ENCODE measurements at places on chromosomes 11 and 22.

DNA sequence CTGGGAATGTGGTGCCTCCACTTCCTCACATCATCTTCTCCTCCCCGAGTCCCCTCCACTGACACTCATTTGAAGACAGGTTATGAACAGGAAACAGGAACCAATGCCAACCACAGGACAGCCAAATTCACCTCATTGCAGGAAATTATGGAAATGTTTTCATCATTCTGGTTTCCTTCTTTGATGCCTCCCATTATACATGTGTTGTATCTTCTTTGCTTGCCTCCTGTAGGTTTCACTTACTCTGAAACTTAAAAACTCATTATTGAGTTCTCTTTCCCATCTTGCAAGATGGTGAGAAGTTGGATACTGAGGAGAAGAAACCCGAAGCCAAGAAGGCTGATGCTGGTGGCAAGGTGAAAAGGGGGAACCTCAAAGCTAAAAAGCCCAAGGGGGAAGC is 108.5 kb downstream of the PHF21B start:
- no peak for DNase-seq

DNA sequence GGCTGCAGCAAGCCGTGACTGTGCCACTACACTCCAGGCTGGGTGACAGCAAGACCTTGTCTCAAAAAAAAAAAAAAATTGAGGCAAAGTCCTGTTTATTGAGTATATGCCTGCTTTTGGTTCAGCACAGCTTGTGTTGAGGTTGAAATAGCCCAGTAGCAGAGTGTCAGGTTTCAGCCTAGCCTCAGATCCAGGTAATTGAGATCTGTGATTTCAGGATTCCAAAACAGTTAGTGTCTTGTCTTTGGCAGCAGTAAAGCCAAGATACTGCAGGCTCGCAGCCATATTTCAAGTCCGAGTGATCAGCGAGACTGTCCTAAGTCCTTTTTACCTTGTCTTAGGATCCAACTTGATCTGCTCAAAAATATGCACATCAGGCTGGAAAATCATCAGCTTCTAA is 27.0 kb downstream of the CUL5 start:
- no peak for DNase-seq

GRCh38 chr11:84871116-84871515 is 756.0 kb downstream of the DLG2 start:
- no peak for DNase-seq

- no peak for DNase-seq
Measured at GRCh38 chr11:124839972-124840621, 25.1 kb upstream of the ROBO3 start.

- no peak for DNase-seq
Measured at GRCh38 chr11:126748100-126748791, 252.3 kb downstream of the KIRREL3 start.

- DNase-seq: no peak
Measured at GRCh38 chr11:128507936-128508335, 79.4 kb downstream of the ETS1 start.

DNA sequence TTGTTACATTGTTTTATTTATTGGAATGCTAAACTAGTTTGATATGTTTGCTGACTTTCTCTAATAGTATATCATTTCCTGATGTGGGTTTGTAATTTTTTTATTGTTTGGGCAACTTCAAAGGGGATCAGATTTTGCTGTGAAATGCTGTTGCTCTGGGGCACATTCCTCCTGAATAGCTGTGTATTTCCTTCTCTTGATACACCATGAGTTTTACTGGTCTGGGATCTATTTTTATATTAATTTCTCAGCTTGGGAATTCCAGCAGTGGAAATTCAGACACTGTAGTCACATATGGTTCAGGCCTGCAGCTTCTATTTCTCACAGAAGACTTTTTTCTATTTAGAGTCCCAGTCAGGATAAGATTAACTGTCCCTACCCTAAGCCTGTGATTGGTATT is 58.9 kb downstream of the RPUSD4 start:
- no peak for DNase-seq

DNA sequence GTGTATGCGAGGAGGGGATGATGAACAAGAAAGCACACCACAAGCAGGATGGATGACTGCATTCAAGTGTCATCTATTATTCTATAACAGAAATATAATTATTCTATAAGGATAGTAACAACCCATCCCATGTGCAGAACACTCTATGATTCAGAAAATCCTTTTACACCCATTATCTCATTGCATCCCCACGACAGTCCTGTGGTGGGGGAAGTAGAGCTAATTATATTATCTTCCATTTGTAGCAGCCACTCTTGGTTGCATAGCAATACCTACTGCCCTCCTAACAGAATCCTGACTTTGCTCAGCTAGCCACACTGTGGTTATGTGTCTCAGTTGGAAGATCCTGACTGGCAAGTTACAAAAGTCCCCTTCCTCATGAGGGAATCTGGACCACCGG is 406.5 kb upstream of the NARS2 start:
- no peak for DNase-seq

- no peak for DNase-seq
Measured at GRCh38 chr11:117511931-117512539, 184.4 kb downstream of the CEP164 start.

DNA sequence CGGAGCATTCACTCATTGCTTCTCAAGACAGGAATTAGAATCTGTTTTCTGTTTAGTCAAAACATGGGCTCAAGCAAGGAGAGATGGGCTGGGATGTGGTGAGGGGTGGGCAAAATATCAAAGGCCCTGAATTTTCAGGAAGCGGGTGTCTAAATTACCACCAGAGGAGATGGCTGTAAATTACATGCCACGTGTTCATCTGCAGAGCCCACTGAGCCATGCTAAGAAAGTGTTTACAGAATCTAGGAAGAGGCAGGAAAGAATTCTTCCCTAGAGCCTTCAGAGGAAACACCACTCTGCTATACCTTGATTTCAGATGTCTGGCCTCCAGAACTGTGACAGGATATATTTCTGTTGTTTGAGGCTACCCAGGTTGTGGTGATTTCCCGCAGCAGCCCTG is 46.1 kb downstream of the CLMP start:
- no peak for DNase-seq

- no peak for DNase-seq
Measured at GRCh38 chr22:16914006-16914405, 88.8 kb upstream of the XKR3 start.

DNA sequence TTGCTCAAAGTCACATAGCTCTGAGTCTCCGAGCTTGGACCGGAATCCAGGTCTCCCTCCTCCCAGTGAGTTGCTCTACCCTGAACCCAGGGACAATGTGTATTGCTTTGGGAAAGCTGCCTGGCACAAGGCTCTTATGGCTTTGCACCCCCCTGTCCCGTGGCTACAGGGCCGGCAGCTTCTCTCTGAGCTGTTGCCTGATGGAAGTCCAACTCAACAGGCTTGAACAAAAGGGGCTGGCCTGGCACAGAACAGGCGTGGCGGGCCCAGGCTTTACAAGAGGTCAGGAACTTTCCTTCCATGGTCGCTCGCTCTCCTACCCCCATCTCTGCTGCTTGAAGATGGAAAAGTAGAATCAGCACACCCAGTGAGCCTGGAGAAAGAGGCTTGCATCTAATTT is 34.3 kb downstream of the MYEOV start:
- DNase-seq: no peak

DNA sequence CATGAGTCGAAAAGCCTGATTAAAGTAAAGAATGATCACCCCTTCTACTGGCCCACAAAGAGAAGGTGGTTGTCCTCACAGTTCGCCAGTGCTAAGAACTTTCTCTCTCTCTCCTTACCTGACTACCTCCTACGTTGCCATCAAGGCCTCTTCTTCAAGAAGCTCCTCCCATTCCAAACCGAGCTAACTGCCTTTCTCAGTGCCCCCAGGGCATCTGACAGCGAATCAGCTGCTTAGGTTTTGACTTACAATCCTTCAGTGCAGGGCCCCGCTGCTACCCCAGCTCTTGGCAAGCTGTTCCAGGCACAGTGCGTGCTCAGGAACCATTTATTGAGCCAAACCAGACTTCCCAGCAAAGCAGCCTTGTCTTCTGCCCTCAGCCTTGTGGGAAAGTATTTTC is 5.8 kb downstream of the VSTM5 start:
- no peak for DNase-seq

DNA sequence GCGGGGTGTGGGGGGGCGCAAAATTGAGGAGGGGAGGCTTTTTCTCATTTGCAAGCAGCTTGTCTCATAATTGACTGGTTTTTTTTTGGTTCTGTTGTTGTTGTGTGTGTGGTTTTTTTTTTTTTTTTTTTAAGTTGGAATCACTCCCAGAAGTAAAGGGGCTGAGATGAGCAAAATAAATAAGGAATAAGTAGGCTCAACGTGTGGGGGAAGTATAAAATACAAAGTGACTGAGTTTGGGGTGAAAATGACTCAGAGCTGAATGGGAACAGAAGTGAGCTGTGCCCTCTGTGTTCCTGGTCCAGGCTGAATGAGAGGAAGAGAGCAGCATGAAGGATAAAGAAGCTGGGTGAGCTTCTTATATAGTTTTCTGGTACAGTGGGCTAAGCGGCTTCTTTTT is 90.0 kb downstream of the GRIK4 start:
- no peak for DNase-seq

- DNase-seq: no peak
Measured at GRCh38 chr11:71066311-71066710, 186.1 kb downstream of the SHANK2 start.

GRCh38 chr11:29019960-29020683 is 911.9 kb downstream of the METTL15 start:
- DNase-seq: no peak

- DNase-seq: no peak
Measured at GRCh38 chr11:27409742-27410141, 46.7 kb upstream of the CCDC34 start.

GRCh38 chr11:65611028-65611757 is 2.8 kb downstream of the MAP3K11 start:
- no peak for DNase-seq

GRCh38 chr22:18056807-18057474 is 20.8 kb upstream of the PEX26 start:
- no peak for DNase-seq

DNA sequence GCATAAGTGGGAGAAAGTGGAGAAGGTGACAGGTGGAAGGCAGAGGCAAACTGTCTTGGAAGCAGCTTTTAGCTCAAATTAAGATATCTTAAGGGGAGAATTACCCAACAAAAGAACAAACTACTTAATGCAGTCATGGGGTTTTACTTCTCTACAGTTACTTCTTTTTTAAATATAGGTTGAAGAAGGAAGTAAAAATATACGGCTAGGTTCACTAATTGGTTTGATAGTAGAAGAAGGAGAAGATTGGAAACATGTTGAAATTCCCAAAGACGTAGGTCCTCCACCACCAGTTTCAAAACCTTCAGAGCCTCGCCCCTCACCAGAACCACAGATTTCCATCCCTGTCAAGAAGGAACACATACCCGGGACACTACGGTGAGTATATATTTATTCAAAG is 40.8 kb downstream of the PDHX start:
- DNase-seq: no peak

GRCh38 chr22:46750863-46751443 is 11.5 kb upstream of the TBC1D22A start:
- DNase-seq: no peak

DNA sequence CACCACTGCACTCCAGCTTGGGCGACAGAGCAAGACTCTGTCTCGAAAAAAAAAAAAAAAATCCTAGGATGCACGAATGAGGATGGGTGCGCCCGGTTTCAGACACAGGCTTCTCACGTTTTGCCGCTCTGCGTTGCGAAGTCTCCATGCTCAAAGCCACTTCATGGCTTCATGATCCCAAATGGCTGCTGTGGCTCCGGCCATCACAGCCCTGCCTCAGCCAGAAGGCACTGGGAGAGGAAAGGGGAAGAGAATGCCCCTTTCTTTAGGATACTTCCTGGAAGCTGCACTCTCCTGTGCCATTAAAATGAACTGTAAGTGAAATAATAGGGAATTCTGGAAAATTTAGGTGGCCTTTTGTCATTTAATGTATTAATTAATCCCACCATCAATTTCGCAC is 116.4 kb upstream of the ANO1 start:
- DNase-seq: no peak

DNA sequence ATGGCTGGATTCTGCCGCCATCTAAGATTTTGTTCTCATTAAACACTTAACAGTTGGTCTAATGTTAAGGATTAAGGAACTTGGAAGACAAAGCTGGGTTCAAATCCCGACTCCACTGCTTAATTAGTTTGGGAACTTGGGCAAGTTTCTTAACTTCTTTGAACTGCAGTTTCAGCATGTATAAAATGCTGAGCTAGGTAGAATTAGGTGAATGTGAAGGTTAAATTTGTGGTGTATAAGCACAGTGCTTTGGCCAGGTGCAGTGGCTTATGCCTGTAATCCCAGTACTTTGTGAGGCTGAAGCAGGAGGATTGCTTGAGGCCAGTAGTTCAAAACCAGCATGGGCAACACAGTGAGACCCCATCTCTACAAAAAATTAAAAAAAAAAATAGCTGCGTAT is 160.7 kb upstream of the RASSF10 start:
- DNase-seq: no peak

DNA sequence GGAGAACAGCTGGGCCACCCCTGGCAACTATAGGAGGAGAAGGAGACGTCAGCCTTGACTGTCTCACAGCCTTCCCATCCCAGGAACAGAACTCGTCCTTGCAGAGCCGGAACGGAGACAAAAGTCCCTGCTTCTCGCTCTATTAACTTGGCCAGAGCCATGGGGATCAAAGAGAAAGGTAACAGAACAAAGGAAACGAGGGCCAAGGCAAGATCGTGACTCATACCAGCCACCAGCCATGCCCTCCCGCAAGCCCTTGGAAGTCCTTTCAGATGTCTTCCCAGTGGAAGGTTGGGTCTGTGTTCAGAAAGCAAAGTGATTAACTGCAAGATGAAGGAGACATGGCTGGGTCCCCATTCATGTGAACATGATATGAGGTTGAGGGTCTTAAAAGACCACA is 64.7 kb downstream of the PDE2A start:
- DNase-seq: no peak

- DNase-seq: no peak
Measured at GRCh38 chr22:39716534-39716933, 146.0 kb downstream of the CACNA1I start.

- no peak for DNase-seq
Measured at GRCh38 chr22:19515654-19516377, 8.4 kb downstream of the CLDN5 start.

- DNase-seq: no peak
Measured at GRCh38 chr22:25888399-25889054, 146.5 kb downstream of the MYO18B start.

DNA sequence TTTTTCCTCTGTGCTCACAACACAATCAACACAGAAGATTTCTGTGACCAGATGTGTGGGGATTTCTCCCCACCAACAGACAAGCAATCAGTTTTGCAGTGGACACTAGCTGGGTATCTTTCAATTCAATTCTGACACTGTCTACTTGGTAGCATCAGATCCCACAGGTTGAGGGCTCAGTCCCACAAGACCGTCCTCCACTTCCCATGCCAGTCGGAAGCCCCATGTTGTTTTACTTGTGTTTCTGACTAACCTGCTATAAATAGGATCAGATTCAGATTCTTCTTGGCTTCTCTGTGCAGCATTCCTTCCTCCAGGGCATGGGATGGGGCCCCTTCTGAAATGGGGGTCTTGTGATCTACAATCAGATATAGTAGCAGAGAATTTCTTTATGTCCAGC is 19.6 kb downstream of the ACER3 start:
- no peak for DNase-seq

DNA sequence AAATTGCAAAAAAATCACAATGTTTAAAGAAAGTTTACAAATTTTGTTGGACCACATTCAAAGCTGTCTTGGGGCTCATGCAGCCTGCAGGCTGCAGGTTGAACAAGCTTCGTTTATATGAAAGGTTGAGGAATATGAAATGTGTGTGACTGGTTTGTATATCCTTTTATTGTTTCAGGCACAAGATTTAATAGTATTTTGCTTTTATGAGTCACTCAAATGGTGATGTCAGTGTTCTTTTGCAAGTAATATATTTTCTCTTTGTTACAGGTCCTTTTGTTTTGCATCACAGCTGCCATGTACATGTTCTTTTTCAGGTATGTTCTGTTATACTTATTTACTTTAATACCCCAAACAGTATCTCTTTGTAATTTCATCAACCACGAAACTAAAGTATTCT is 198.6 kb downstream of the TMEM135 start:
- DNase-seq: no peak
